ENCODE measurements at places on chromosomes 3 and 15.

DNA sequence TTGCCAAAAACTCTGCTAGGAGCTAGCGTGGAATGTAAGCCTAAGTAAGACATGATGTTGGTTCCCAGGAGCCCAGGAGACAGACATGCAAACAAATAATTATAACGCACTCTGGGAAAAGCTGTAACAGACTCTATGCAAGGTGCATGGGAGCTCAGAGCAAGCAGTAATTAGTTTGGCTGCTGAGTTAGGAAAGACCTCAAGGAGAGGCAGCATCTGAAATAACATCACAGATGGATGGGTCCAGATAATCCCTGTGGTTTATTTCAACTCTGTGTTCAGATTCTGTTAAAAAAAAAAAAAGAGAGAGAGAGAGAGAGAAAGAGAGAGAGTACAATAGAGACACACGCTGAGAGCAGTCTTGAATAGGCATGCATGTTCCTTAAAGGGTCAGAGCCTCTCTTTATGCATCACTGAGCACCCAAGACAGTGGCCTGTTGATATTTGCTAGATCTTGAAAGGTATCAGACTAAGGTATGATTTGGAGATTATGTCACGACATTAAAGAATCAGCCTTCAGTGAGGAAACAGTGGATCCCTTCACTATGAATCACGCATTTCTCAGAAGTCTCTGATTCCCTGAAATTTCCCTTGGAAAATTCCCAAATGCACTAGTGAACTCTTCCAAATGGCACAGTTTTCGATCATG lies 124.4 kb upstream of the LIPC start:
- no peak for DNase-seq

DNA sequence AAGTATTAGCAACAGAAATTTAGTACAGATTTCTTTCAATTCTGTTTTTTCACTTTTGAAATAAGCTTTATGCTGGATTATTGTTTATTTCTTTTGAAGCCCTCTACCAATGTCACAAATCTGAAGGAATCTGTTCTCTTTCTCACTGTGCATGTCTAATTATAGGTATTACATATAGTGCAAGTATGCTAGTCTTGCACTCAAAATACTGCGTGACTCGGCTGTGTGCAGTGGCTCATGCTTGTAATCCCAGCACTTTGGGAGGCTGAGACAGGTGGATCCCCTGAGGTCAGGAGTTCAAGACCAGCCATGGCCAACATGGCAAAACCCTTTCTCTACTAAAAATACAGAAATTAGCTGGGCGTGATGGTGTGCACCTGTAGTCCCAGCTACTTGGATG lies 95.8 kb upstream of the PLAAT1 start:
- DNase-seq: no peak

DNA sequence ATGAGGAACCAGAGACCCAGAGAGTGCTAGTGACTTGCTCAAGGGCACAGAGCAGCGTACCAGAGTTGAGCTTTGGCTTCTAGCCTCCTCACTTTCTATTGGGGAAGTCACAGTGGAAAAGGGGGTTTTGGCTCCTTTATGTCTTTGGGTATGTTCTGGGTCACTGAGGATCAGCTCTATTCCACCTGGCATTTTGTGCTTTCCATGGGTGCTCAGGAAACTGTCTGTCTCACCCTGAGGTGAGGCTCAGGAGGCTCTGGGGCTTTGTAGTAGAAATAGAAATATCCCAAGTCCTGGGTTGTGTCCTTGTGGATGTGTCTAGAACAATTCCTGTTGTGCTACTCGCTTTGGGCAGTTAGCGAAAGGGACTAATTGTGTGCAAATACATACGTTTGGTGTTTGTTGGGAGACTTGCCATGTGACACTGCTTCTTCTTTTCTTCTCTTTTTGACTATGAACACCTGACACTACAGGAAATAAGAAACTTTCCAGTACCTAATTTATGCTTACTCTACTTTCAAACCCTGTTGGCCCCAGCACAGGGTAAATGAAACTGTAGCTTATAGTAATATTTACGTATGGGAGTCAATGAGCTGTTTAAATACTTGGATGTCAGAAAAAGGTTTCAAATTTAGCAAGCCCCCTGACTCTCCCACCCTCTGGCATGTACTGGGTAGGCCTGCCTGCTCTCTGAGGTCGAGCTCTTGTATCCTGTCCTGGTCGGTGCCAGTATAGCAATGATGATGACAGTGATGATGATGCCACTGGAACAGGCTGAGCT lies 35.6 kb downstream of the SMAD3 start:
- DNase-seq: peak; percentile 78

GRCh38 chr15:45780352-45780751 lies 145.5 kb downstream of the SQOR start:
- DNase-seq: no peak

DNA sequence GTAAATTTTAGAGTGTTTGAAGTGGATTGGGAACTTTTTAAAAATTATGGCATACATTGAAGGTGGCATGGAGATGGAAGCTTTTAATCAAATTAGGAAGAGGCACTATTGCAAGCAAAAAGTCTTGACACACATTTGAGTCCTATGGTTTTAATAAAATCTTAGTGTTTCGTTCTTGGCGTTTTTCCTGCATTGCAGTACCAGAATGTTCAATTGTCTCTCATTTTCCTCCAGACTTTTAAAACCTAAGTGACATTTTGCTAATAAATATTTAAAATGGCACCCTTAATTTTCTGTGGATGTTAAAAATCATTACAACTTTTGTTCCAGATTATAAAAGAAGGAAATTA lies 2.2 kb downstream of the TGFBR2 start:
- no peak for DNase-seq

GRCh38 chr15:90345857-90346256 lies 6.2 kb upstream of the ZNF774 start:
- DNase-seq: no peak

DNA sequence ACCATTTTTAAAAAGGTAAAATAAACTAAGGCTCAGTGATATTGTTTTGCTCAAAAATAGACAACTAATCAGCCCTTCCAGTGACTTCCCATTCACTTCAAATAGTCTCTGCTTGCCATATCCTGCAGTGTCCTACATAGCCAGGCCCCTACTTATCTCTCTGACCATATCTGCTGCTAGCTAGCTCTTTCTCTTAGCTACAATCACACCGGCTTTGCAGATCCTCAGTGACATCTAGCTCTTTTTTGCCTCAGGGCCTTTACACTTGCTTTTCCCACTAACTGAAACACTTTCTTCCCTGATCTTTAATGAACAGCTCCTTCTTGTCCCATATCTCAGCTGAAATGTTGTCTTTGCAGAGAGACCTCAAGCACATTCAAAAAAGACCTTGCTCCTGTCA lies 161.3 kb downstream of the IL5RA start:
- no peak for DNase-seq

- no peak for DNase-seq
Observed at GRCh38 chr3:105145511-105145910, 221.2 kb upstream of the ALCAM start.

- peak; percentile 26 for DNase-seq
Observed at GRCh38 chr15:42608110-42608531, 32.7 kb downstream of the STARD9 start.
